ENCODE measurements at places on chromosomes 7 and 10. TPM values are rescaled to one million over a fixed set of nuclear protein-coding genes. Genes with fewer than 3 reads are reported as not detected.

Gene SLC18A3
- total RNA-seq, result not detected

Gene CYP3A7
- not detected for total RNA-seq

Gene ENTPD7
- total RNA-seq, result 1.4 TPM

Gene MET
- total RNA-seq, result 15.9 TPM

- no peak for DNase-seq
These were observed 210.5 kb downstream of the TWIST1 start for GRCh38 chr7:18906901-18907300.

DNA sequence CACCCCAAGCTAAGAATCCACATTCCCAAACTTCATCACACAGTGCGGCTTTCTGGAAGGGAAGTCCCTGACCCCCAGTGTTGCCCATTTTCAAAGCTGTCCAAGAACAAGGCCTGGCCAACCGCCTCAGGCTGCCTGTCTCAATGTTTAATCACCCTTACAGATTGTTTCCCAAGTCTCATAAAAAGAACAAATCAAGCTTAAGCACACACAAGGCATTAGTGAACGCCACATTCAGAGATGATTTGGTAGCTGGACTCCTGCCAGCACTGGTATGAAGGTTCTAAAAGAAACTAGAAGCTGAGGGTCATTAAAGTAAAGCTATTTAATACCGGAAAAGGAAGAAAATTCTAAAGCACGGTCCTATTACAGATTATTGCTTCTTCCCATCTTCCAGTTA is 35.6 kb downstream of the C10orf90 start:
- DNase-seq, result no peak

GRCh38 chr10:57336865-57337264 is 930.8 kb downstream of the IPMK start:
- no peak for DNase-seq

GRCh38 chr7:42567051-42567450 is 330.0 kb upstream of the GLI3 start:
- no peak for DNase-seq

DNA sequence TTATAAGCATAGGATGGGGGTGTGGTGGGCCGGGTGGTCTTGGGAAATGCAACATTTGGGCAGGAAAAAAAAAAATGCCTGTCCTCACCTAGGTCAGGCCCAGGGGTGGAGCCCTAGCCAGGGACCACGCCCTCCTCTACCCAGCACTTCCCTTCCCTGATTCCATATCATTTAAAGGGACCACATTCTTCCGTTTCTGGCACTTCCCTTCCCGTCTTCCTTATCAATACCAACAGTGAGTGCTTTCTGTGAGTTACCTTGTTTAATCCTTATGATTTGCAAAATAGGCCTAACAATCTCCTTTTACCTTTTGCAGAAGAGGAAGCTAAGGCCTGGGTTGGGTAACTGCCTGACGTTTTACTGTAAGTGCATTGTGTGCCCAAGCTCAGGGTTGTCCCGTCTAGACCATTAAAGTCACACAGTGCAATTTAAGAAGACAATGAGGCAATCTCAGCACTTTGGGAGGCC is 16.7 kb upstream of the C10orf95 start:
- DNase-seq, result no peak

DNA sequence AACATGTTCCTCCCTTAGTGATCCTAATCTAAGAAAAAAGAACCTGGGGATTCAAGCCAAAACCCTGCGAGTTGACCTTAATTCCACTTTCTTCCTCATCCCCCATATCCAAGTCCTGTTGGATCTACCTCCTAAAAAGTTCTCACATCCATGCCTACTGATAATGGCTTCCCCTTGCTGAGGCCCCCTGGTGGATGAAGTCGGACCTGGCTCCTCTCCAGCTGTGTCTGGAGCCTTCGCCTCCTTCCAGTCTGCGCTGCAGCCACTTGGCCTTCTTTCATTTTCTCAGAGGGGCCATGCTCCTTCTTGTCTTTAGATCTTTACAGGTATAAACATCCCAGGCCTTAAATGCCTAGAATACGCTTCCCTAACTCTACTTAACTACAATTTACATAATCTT is 8.1 kb downstream of the PDE1C start:
- DNase-seq, result no peak

- DNase-seq, result no peak
These were observed 584.0 kb upstream of the MKI67 start for GRCh38 chr10:128710098-128710797.

GRCh38 chr7:135650831-135651573 is 11.3 kb upstream of the STMP1 start:
- no peak for DNase-seq
